ENCODE measurements at places on chromosomes 5 and 9. TPM values are rescaled to one million over a fixed set of nuclear protein-coding genes. Genes with fewer than 3 reads are reported as not detected.

DNA sequence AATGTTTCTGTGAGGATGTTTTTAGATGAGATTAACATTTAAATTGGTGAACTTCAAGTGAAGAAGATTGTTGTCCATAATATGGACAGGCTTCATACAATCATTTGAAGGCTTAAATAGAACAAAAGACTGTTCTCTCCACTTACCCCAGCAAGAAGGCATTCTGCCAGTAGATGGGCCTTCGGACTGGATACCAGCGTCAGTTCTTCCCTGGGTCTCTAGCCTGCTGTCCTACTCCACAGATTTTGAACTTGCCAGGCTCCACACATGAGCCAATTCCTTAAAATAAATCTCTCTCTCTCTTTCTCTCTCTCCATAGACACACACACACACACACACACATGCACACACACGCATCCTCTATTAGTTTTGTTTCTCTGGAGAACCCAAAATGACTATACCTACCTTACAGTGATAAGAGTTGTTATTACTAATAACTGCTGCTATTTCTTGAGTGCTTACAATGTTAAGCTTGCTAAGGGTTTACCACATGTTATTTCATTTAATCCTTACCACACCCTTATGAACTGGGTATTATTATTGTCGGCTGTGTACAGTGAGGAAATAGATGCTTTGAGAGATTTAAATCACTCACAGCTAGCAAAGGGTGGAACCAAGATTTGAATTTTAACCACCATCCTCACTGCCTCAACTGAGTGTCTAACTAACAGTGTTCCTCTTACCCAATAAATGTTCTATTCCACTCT lies 19.8 kb upstream of the IQGAP2 start:
- no peak for DNase-seq

- DNase-seq, result no peak
Measured at GRCh38 chr5:150438873-150439546, 10.5 kb downstream of the RPS14 start.

GRCh38 chr9:137028263-137029057 lies 423 bp upstream of the ABCA2 start:
- peak; percentile 75 for DNase-seq

DNA sequence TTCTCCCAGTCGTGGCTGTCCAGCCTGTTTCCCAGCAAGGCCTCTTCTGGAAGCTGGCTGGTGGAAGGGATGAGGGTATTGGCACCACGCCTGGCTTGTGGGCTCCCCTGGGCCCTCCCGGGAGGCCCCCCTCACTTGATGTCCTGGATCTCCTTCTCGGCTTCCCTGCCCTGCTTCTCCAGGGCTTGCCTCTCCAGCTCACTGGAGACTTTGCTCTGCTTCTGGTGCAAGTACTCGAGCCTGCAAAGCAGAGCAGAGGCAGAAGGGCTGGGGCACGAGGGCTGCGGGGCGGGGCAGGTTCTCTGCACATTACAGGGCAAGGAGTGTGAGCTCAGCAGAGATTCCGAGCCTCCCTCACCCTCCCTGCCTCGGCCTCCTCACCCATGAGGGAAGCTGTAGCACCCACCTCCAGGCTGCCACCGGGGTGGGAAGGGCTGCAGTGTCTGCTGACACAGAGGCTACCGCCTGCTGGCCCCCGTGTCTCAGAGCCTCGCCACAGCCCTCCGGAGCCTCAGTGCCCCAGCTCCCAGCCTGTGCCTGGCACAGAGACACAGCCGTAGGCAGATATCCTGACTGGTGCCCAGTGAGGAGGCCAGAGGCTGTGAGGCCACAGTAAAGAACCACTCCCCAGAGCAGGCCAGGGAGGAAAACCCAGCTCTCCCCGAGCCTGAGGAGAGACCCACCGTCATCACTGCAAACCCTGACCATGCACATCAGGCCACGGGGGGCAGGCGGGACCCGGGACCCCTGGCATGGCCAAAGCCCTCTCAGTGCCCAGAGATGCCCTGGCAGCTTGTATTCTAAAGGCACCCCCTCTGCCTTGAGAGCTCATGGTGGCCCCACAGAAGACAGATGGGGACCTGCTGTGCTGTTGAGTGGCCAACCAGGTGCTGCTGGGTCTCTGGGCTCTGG lies 7.2 kb downstream of the SNAPC4 start:
- no peak for DNase-seq

DNA sequence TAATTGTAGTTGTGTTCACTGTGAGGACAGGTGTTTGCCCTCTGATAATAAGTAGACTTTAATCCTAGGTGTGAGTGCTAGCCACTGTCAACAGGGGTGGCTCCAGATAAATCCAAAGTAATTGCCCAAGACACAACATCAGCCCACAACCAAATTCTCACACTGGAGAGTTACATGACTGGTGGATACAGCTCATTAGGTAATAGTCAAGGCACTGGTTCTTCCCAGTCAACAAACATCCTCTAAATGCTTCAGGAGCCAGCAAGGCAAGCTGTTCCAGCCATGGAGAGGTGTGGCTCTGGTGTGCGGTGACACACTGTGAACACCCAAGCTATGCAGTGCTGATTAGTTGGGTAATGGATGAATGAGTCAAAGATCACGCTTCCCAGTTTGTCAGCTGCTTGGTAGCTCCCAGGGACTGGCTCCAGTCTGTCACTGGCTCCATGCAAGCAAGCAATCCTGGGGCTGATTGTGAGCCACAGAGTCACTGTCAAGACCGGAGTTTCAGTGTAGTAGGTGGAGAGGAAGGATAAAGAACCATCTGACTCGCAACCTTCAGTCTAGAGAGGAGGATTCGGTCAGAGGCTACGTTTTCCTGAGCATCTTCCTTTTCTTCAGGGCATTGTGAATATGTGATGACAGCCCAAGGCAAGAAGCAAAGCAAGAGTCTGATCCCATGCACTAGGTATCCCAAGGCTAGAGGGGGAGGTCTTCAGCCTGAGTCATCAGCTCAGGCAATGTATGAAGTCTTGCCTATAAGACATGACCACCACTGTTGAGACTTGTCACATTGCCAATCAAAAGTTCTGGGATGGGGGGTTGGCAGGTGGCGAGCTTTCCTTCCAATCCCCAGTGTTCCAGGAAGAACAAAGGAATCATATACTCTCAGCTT lies 63.1 kb downstream of the UGCG start:
- DNase-seq, result no peak

DNA sequence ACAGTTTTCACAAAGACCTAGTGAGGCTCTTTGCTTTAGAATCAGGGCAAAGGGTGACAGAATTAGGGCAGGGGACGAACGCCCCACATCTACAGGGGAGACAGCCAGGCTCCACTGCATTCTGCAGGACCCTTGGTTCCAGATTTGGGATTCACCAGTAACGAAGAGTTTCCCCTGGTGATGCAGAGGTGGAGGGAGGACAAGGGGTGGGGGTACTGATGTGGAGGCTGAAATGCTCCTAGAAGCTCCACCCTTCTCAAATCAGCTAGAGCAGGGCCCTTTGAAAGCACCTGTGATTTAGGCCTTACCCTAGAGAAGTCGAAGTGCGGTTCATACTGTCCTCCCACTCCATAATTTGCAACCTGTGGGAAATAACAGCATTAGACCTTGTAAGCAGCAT lies 29.1 kb downstream of the P4HA2 start:
- no peak for DNase-seq

DNA sequence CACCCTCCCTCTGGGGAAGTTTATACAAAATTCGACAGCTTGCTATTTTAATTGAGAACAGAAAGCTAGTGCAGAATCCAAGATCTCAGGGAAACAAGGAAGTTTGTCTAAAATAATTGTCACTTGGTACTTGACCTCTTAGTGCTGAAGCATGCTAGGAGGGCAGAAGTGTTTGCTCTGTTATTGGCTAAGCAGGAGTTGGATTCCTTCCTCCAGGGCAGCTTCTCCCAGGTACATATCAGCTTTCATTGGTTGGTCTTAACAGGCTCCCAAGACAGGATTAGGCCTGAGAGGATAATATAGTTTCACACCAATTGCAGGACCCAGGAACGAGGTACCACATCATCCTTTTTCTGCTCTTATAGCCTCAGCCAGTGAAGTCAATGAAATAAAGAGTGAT lies 432.8 kb downstream of the IRX1 start:
- no peak for DNase-seq

GRCh38 chr5:69484891-69485290 lies 7.7 kb upstream of the OCLN start:
- DNase-seq, result no peak

DNA sequence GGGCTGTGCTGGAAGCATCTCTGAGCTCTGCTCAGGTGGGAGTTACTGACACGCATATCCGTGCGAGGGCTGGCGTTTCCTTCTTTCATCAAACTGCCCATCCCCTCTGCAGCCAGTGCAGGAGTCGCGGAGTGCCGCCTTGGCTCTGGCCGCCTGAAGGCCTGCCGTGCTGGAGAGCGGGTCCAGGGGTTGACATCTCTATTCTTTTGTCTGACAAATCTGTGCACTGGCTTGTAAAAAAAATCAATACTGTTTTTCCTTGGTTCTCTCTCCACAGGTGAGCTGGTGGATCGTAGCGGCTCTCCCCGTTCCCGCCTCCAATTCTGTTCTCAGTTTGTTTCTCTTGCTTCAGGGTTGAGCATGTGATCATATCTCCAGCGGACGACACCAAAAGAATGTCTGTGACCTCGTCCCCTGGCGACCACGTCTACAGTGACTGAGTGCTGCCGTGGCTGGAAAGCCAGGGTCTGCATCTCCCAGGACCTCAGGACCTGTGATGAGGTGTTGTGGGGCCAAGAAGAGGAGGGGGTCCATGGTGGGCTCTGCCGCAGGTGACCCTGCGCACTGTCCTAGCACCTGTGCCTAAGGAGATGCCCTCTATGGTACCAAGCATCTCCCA lies 214.3 kb upstream of the IRX4 start:
- no peak for DNase-seq

GRCh38 chr5:96790961-96791504 lies 16.7 kb downstream of the ERAP1 start:
- DNase-seq, result no peak

GRCh38 chr9:95433096-95433819 lies 83.5 kb downstream of the PTCH1 start:
- no peak for DNase-seq

GRCh38 chr5:2569774-2570542 lies 181.5 kb downstream of the IRX2 start:
- no peak for DNase-seq

- no peak for DNase-seq
Measured at GRCh38 chr5:131005963-131006684, 158.9 kb downstream of the HINT1 start.

DNA sequence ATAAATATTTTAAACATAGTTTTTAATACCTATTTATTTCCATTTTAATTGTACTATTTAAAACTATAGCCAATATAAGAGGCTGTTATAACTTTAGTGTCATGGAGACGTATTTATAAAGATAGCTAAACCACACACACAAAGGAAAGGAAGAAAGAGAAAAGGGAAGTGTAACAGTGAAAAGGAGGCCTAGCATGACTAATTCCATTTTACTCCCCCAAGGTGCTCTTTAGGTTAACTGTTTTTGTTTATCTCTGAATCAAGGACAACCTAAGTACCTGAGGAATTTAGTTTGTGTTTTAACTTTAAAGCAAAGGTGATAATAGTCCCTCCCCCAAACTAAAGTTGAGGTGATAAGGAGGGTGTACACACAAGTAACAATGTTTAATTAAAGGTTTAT lies 1188.9 kb upstream of the C9orf72 start:
- no peak for DNase-seq

- no peak for DNase-seq
Measured at GRCh38 chr5:169350759-169351240, 49.9 kb upstream of the SLIT3 start.

DNA sequence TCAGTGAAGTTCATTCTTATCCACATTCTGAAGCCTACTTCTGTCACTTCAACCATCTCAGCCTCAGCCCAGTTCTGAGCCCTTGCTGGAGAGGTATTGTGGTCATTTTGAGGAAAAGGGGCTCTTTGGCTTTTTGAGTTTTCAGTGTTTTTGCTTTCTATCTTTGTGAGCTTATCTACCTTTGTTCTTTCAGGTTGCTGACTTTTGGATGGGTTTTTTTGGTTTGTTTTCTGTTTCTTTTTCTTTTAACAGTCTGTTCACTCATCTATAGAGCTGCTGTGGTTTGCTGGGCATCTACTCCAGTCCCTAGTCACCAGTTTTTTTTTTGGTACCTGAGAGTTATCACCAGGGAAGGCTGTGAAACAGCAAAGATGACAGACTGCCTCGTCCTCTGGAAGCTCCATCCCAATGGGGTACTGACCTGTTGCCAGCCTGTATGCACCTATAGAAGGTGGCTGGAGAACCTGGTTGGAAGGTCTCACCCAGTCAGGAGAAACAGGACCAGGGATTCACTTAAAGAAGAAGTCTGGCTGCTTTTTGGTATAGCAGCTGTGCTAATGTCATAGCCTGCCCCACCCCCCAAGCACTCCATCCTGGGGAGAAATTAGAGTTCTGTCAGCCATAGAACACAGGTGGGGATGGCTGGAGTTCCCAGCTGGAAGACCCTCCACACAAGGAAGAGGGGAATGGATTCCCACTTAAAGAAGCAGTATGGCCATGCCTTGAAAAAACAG lies 138.6 kb upstream of the TSLP start:
- no peak for DNase-seq

DNA sequence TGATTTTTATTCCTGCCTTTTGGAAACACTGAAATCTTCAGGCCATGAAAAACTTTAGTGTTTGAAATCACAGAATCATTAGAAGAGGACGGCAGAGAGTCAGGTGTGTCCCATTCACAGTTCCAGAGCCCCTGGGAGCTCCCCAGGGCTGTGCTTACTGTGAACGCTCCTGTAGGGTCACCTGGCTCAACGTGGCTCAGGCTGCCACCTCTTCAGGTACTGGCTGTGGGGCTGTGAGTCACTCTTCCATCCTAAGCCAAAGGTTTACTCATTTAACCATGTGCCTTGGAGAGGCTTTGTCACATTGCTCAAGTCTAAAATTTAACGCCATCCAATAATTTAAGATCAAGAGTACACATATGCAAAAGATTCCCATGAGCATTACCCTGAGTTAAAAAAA lies 50.2 kb upstream of the FSTL4 start:
- no peak for DNase-seq

GRCh38 chr5:139016186-139016585 lies 141.1 kb upstream of the LRRTM2 start:
- no peak for DNase-seq

Gene RPS14
- 2,954 TPM for total RNA-seq

Gene PCDHA5
- total RNA-seq, result not detected

Gene CYLC2
- total RNA-seq, result not detected

Gene GMCL2
- not detected for total RNA-seq

Gene CDH18
- total RNA-seq, result not detected

Gene SGCD
- total RNA-seq, result not detected

Gene PCDHB7
- not detected for total RNA-seq

Gene ZFP37
- total RNA-seq, result 2.1 TPM

Gene SLCO6A1
- not detected for total RNA-seq

Gene ACOT12
- total RNA-seq, result not detected

Gene IGFBPL1
- not detected for total RNA-seq

Gene PCDHGA3
- total RNA-seq, result not detected

Gene KIF4B
- 0.30 TPM for total RNA-seq

Gene ADAMTSL2
- 0.07 TPM for total RNA-seq

Gene DMGDH
- total RNA-seq, result 21.4 TPM

Gene PCDHGA4
- total RNA-seq, result 0.25 TPM
